Kidney epithelial cell (primary cell): ENCODE measurements at places on chromosomes 3 and 15.

GRCh38 chr15:59339252-59339672, 33.4 kb downstream of the MYO1E start:
- no peak for DNase-seq

GRCh38 chr15:40823572-40824343, 4.8 kb downstream of the PPP1R14D start:
- DNase-seq, result no peak

DNA sequence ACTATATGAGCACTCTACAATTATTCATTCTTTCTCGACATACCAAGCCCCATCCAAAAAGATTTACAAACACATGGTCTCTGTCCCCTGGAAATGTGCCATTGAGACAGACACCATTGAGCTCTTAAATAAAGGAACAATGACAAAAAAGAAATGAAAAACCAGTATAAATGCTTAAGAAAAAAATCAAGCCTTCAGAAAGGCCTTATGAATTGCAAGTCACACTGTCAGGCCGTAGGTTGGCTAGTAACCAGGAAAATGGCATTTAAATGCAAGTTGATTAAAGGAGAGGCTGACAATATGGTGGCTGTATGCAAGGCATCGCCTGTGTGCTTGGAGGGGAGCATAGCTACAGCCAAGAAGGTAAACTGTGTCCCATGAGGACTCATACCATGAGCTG, 49.7 kb downstream of the SRGAP3 start:
- DNase-seq, result no peak

- DNase-seq, result peak; percentile 52
Measured at GRCh38 chr3:190017521-190018288, 103.0 kb downstream of the P3H2 start.

GRCh38 chr3:106114848-106115247, 246.0 kb upstream of the CBLB start:
- DNase-seq, result no peak

DNA sequence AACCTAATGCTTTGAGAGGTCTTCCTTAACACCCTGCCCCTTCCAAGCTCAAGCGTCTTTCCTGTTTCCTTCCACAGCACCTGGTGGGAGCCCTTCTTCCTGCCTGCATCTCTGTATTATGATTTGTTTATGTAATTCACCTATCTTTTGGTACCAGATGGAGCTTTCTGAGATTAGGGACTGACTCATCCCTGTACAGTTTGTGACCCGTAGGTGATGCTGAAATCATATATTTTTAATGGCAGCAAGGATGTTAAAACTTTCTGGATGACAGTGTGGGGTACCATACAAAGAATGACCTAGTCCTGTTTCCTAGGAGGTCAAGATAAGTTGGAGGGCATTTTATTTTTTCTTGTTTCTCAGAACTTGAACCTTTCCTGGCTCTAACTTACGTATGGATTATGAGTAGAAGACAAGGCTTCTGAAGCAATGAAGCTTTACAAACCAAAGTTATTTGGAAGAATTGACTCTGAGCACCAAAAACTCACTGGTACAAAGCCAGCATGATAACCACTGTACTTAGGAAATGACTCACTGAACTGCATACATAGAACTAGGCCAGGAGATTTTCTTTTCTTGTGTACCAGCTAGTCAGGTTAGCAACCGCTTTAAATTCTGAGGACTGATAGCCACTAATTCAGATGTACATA, 46.6 kb downstream of the HHLA2 start:
- DNase-seq, result peak; percentile 7

- no peak for DNase-seq
Measured at GRCh38 chr15:38316311-38316710, 63.7 kb downstream of the SPRED1 start.

DNA sequence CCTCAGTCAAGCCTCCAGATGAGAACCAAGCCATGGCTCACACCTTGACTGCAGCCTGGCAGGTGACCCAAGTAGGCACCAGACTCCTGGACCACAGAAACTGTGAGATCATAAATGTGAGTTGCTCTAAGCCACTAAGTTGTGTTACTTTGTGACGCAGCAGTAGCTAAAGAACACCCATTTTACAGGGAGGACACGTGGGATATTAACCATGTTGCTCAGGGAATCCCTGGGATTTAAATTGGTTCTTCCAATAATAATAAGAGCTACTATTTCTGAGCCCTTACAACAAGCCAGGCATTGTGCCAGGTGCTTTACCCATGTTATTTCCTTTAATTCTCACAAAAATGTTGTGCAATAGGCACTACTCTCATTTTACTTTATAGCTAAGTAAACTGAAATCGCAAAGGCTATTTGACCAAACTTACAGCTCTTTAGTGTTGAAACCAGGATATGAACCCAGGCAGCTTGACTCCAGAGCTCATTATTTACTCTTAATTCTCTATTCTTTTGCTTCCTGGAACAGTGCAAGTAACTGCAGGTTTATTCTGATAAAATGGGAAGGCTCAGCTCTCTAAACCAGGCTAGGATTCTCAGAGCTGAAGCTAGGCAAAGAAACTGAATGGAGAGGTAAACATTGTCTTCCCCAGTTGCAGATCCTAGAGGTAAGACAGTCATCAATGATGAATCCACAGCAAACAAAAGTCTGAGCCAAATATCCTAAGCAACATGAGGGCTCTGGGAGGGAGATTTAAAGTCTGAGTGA, 294.4 kb downstream of the KBTBD8 start:
- DNase-seq, result no peak

DNA sequence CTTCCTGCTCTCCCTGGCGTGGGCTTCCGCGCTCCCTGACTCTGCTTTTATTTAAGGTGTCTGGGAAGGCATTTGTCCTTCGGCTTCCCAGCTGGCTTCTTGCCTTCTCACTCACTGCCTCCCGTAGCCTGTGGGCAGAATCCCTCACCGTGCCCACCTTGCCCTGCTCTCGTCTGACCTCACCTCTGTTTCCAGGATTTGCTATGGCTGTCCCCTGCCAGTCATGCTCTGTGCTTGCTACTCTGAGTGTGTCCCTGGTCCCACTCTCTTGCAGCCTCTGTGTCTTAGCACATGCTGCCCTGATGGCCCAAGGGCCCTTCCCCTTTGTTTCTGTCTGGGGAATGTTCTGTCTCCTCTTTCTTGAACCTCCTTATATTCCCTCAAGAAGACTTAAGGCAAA, 26.2 kb downstream of the LPP start:
- no peak for DNase-seq
